Fibroblast of skin of left quadriceps (primary cell): ENCODE measurements at places on chromosomes 6 and 20.

GRCh38 chr20:57708694-57709673 is 831 bp downstream of the PMEPA1 start:
- no peak for DNase-seq

GRCh38 chr20:58139849-58140786 is 88.3 kb downstream of the ANKRD60 start:
- no peak for DNase-seq

GRCh38 chr6:17780061-17780460 is 73.3 kb upstream of the NUP153 start:
- DNase-seq: no peak

DNA sequence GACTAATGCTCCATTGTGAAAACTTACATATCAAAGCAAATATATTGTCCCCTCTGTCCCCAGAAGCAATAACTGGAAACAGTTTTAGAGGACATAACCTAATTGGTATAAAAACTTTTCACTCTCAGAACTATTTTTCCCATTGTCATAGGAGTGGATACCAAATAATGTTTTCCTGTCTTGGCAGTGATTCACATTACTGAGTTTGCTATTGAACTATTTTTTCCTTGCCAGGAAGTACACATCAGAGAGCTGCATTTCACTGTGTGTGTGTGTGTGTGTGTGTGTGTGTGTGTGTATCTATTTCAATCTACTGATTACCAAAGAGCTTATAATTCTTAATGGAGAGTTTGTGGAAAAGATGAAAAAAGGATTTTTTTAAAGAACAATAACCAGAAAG is 45.4 kb downstream of the AKAP12 start:
- peak; percentile 55 for DNase-seq

- no peak for DNase-seq
Observed at GRCh38 chr6:154506991-154507898, 3.2 kb downstream of the CNKSR3 start.

DNA sequence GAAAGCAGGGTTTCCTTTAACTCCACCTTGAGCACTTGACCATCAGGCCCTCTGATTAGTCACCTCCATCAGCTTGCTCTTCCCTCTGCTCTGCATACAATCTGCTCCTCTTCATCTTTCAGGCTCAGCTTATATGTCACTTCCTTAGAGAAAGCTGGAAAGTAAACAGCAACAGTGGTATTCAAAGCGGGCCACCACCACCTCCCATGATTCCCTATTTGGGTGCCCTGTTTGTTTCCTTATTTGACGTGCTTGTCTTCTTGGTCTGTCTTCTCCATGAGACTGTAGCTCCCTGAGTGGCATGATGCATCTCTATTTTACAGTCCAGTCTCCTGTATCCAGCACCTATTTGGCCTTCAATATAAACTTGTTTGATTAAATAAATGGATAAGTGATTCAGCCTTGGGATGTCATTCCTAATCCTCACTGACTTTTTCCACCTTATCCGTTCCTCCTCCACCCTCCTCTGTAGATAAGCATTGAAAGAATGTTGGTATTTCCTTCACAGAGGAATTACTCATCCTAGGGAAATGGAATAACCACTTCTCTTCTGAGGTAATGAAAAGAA is 102.8 kb upstream of the SGK1 start:
- DNase-seq: peak; percentile 63

DNA sequence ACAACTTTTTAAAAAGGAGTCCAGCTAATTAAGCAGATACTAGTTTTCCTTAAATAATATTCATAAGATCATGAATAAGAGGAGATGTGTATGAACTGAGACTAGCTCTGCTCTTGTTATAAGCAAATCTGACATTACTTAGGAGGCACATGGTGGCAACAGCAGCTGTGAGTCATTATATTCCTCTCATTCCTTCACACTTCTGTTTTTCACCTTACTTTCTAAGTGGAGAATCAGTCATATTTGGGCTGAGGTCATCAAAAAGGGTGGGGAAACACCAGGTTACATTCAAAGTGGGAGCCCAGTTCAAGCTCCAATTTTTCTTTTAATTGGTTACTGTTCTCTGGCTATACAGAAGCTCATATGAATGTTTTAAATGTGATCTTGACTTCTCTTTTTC is 6.0 kb upstream of the RIPPLY2 start:
- DNase-seq: no peak

DNA sequence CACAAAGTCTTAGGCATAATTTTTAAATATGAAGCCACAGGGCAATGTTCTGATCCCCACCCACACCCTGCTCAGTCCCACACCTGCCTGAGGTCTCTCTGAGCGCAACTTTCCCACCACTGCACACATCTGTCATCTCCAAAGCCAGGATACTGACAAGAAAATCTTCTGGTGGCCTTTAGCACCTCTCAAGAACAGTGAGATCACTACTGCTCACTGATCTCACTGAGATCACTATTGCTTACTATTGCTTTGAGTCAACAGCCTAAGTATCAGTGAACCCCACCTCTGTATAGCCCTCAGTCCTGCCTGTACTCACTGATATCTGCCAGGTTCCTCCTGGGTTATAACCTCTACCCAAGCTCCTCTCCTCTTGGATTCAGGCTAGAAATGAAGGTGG is 6.4 kb downstream of the TNFRSF21 start:
- no peak for DNase-seq

GRCh38 chr6:41071501-41071922 is 644 bp downstream of the OARD1 start:
- DNase-seq: no peak

GRCh38 chr6:133042550-133043120 is 198.5 kb upstream of the EYA4 start:
- no peak for DNase-seq

- DNase-seq: peak; percentile 96
Observed at GRCh38 chr6:4320860-4321259, 185.5 kb upstream of the ECI2 start.

- no peak for DNase-seq
Observed at GRCh38 chr20:14199111-14199510, 138.3 kb downstream of the FLRT3 start.

DNA sequence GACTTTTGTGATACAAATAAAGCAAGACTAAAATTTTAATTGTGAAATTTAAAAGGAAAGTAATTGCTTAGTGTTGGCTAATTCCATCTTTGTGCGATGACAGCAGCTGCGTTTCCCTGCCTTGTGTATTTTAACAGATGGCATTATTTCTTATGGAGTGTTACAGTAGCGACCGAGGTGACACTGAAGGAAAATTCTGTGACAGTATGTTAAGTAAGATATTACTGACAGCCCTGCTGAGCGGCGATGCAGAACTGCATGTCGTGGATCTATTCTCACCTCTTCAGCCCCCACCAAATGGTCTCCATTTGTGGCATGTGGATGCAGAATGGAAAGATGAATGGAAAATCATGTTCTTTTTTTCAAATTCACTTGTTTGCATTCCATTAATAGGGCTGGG is 289.4 kb downstream of the RNF144B start:
- DNase-seq: no peak

GRCh38 chr6:31836047-31836473 is 8.5 kb downstream of the HSPA1B start:
- no peak for DNase-seq

DNA sequence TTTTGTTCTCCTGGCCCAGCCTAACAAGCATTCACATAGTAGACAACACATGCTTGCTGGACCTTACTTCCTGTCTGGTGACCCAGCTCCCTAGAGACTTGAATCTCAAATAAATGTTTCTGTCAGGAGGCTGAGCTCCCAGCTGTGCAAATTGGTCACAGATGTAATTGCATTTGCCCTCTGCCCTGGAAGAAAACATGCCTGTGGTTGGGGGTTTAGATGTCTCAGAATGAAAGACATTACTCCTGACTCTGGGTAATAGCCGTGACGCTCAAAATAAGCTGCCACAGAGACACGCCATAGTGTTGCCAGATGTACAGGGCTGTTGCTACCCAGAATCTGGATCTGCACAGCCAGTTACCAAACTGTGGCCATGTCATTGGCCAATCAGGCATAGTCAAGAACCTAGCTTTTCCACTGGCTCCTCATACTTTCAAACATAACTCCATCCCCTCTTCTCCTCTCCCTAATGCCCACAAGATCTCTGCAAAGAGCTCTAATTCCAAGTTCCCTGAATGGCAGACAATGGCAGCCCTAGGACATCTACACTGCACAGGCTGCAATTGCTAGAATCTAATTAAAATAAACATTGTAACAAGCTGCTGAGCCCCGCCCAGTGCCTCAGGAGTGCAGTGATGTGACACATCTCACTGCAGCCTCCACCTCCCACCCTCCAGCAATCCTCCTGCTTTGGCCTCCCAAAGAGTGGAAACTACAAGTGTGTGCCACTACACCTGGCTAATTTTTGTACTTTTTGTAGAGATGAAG is 32.8 kb upstream of the GMPR start:
- DNase-seq: peak; percentile 93

- DNase-seq: no peak
Observed at GRCh38 chr6:99294786-99295185, 54.7 kb downstream of the FAXC start.

DNA sequence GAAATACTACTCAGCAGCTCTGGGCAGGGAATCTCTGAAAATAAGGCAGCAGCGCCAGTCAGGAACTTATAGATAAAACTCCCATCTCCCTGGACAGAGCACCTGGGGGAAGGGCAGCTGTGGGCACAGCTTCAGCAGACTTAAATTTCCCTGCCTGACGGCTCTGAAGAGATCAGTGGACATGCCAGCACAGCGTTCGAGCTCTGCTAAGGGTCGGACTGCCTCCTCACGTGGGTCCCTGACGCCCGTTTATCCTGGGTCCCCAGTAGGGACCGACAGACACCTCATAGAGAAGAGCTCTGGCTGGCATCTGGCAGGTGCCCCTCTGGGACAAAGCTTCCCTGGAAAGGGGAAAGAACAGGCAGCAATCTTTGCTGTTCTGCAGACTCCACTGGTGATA is 59.0 kb downstream of the COL21A1 start:
- no peak for DNase-seq

DNA sequence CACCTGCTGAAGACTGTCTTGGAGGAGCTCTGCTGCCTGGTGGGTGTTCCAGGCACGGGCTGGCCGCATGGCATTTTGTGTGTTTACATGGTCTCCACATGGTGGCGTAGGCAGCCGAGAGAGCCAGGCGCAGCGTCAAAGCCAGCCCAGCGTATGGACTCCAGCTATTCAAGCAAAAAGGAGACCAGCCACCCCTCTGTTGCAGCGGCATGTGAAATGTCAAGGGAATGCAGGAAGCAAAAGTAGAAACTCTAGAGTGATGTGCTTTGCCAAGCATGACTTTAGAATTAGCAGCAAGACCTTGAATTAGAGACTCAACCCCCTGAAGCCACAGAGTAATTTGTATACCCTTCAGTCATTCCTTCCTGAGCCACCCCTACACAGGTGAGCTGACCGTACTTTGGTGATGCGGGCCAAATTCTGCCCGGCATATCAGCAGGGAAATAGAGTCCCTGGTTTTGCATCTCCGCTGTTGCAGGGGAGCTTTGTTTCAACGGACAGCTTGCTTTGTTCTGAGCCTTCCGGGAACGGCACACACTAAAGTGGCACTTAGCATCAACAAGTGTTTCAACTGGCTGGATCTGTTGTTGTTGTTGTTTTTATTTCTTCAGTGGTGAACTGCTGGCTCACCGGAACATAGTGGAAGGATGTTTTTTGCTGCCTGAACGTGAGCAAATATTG is 48.5 kb downstream of the FNDC1 start:
- peak; percentile 5 for DNase-seq

DNA sequence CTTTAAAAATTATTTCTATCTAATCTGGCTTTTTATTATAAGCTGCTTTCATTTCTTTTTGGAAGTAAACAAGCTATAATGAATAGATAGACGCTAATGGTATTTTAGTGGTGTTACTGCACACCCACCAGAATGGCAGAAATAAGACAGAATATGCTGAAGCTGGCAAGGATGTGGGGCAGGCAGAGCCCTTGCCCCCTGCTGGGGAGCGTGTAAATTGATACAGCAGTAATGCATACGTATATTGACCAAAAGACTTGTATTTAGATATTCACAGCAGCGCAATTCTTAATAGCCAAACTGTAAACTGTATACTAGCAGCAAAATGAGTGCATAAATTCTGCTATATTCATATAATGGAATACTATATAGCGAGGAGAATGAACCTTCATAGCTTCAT is 35.3 kb downstream of the TMEM181 start:
- no peak for DNase-seq

DNA sequence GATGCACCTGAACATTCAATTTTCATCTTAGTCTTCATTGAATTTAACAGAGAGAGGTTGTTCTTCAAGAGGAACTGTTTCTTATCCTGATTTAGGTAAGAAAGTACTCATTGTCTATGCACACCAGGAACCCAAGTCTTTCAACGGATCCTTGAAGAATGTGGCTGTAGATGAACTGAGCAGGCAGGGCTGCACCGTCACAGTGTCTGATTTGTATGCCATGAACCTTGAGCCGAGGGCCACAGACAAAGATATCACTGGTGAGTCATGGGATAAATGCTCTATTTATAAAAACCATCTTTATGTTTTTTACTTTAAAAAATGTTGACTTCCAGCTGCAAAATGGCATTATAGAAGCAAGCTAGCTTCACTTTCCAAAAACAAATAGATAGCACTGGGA is 10.2 kb downstream of the NQO2 start:
- no peak for DNase-seq

GRCh38 chr20:49345524-49345923 is 67.7 kb upstream of the ZNFX1 start:
- peak; percentile 60 for DNase-seq

GRCh38 chr6:70415660-70416059 is 2.4 kb downstream of the FAM135A start:
- no peak for DNase-seq

DNA sequence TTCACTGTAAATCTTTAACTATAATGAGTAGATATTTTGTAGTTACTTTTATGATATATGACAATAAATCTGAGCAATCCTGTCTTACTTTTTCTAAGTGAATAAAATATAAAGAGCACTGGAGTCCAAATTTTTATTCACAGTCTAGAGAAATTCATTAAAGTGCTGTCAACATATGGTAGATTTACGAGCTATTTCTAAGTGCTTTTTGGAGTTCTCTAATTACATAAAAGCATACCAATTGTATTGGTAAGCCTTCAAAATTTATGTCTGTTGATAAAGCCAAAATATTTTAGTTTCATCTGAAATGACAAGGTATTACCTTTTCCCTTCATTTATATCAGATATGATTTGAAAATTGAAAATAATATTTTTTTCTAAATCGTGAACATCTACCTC is 75.4 kb downstream of the MAN1A1 start:
- peak; percentile 29 for DNase-seq

DNA sequence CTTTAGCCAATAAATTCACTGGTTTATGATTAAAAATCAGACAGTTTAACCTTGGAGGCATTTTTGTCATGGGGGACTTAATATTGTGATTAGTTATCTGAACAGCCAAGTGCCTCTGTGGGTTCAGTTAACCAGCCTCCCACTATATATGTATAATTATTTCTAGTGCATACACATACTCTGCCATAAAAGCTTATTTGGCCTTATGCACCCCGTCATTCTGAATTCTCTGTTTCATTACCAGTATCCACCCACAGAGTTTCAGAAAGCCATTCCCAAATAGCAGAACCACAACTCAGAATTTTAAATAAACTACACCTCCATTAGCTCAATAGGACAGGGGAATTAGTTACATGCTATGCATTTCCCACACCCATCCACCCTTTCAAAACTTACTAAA is 279.7 kb downstream of the ZFAND3 start:
- no peak for DNase-seq

- no peak for DNase-seq
Observed at GRCh38 chr6:126170978-126171382, 168.9 kb upstream of the CENPW start.

GRCh38 chr6:33771146-33772081 is 17.5 kb downstream of the LEMD2 start:
- peak; percentile 99 for DNase-seq

GRCh38 chr6:160792708-160793107 is 90.7 kb downstream of the PLG start:
- no peak for DNase-seq
